ENCODE measurements at places on chromosomes 1 and 21. TPM values are rescaled to one million over a fixed set of nuclear protein-coding genes. Genes with fewer than 3 reads are reported as not detected.

DNA sequence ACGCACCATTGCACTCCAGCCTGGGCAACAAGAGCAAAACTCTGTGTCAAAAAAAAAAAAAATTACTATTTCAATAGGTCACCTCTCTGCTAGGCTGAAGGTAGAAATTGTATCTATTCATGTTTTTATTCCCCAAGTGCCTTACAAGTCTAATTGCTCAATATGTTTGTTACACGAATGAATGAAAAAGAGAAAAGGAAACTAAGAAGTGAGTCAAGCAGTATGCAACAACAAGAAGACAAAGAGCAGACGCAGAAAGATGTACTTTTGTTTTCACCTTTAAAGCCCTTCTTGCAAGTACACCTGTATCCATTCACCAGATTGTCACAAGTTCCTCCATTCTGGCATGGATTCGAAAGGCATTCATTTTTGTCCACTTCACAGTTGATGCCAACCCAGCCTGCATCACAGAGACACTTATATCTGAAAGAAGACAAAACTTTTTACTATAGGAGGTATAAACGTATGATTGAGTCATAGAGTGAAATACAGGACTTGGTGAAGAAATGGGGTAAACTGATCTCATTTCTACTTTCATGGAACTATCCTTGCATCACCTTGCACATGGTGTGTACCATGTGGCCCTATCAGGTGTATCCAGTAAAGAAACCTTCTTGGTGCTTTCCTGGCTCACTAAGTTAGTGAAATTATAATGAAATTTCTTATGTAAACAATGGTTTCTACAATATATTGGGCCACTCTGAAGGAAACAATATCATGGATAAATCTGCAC is 57.1 kb upstream of the ADAM30 start:
- no peak for DNase-seq

DNA sequence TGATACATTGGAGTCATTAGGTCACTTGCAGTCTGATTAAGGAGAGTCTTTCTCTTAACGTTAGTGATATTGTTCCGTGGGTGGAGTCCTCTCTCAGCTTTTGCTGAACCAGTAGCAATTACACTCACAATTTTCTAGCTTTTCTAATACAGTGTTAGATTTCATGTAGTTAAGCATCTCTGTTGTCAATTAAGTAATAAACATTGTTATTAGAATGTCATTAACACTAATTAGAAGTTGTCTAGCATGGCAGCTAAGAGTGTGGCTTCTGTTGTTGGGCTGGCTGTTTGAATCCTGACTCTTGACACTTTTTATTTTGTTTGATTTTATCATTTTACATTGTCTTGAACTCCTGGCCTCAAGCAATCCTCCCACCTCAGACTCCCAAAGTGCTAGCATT is 33.4 kb downstream of the FAAH start:
- no peak for DNase-seq

DNA sequence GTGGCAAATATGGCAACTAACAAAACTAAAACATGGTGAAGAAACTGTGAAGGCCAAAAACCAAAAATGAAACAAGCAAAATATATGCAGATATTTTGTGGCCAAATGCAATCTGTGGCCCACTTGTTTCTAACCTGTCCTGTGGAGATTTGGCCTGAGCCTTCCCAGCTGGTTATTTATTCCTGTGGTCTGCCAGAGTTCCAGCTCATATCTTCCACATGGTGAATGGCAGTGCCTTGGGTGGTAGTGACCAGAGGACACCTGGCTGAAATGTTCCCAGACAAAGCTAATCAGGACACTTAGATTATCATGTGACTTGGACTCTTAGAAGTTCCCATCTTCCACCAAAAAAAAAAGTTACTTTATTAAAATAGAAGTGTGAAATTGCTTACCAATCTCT is 39.7 kb downstream of the RNASEL start:
- DNase-seq, result no peak

- no peak for DNase-seq
Observed at GRCh38 chr1:175037416-175037815, 14.2 kb upstream of the MRPS14 start.

DNA sequence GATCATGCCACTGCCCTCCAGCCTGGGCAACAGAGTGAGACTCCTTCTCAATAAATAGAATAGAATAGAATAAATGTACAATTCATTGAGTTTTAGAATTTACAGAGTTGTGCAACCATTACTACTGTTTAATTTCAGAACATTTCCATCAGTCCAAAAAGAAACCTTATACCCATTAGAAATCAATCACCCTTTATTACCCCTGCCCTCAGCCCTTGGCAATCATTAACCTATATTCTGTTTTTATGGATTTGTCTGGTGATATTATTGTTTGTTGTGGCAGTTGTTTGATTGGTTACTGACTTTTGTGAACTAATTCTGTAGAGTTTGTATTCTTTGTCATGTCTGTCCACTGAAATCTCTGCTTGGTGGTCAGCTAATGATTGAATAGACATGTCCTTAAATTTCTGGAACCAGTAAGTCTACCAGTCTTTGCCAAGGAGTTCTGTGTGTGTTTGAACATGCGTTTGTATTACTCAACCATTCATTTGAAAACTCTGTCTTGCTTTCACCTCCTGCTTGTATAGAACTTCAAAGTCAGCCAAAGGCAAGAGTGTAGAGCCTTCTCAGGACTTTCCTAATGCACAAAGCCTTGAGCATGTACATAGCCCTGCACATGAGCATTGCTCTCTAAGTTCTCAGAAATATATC is 208.8 kb downstream of the GPR52 start:
- DNase-seq, result peak; percentile 69

DNA sequence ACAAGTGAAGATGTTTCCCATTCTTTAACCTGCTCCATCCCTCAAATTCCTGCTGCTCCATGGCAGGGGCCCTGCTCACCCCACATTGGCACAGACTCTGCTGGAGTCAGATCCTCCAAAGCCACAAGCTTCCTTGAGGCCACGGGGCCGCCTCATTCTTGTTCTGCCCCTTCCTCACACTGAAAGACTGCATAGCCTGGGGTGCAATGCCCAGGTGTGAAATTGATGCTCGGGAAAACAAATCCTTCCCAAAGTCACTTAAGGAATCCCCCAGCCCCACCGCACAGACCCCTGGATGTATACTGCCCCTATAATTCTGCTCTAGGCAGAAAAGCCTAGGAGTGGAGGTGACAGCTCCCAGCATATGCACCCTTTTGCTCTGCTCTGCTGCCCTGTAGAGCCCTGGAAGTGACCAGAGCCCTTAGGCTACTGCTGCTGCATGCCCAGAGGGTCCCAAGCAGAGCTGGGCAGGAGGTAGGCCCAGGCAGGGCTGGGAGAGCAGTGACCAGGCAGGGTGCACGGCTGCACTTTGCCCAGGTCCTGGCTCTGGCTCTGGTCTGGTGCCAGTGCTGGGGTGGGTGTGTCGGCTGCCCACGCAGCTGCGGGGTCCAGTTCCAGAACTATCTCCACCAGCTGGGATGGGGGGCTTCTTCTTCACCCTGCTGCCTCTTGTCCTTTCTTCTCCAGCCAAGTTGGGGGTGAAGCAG is 1.6 kb downstream of the HES2 start:
- no peak for DNase-seq

DNA sequence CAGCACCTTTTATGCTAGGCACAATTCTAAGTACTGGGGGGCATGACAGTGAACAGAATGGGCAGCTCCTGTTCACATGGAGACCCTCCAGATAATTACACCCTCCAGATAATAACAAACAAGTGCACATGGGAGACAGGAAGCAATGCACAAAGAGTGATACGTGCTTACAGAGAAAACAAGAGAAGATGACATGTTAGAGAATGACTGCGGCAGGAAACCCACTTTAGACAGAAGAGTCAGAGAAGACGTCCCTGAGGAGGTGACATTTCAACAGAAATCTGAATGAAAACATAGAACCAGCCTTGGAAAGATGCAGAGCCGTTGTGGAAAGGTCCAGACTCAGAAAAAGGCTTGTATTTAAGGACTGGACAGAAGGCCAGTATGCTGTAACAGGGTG is 54.7 kb upstream of the ARTN start:
- no peak for DNase-seq

DNA sequence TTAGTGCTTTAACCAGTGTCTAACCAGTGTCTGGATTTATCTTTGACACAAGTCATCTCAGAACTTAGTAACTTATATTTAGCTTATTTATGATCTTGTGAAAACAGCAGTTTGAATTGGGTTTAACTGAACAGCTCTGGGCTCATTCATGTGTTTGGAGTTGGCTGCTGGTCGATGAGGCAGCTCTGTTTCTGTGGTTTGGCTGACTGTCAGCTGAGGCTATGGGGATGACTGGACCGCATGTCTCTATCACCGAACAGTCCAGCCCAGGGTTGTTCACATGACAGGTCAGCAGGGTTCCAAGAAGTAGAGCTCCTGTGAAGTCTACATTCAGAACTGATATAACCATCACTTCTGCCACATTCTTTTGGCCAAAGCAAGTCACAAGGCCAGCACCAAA is 29.1 kb upstream of the C21orf91 start:
- DNase-seq, result peak; percentile 92

DNA sequence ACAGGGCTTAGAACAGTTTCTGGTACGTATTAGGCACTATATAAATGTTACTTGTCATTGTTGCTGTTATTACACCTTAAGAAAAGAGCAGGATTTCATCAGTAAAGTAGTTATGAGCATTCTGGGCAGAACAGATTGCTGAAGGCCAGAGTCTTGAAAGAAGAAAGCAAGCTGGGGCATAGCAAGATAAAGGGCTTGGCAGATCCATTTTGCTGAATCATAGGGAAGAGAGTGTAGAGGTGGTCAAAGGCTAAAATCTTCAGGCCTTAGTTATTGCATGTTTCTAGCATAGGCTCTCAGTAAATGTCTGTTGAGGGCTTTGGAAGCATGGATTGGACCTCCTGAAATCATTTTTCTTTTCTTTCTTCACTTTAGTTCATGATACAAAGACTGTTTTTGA is 67.5 kb downstream of the PLA2G4A start:
- no peak for DNase-seq

DNA sequence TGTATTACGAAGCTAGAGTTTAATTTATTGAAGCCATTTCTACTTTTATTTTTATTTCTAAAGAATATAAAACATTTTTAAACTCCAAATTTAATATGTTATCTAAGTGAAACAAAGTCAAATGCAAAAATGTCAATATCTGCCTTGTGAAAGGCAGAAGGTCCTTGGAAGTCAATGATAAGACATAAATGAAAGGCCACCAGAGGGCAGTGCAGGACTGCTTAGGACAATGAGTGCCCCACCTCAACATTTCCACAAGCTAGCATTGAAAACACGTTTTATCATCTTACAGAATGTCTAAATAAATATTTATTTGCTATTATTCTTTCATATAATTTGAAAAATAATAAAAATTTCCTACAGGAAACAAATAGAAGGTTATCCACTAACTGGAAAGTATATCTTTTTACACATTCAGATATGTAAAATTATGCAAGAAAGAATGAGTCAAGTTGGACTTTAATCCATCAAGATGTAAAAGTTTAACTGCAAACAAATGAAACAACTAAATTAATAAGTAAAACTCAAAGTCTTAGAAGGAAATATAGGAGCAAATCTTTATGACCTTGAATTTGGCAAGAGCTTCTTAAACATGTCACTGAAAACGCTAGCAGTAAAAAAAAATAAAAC is 140.1 kb upstream of the FMN2 start:
- DNase-seq, result peak; percentile 71

Gene OR2L3
- total RNA-seq, result not detected

Gene PAX7
- not detected for total RNA-seq

Gene MATN1
- total RNA-seq, result not detected

Gene TINAGL1
- 349 TPM for total RNA-seq

All from renal cortical epithelial cell (primary cell).